GM12864 (cell line): ENCODE measurements at places on chromosomes 7 and 10.

GRCh38 chr10:14553448-14553847 is 221.2 kb downstream of the FAM107B start:
- DNase-seq: no peak

DNA sequence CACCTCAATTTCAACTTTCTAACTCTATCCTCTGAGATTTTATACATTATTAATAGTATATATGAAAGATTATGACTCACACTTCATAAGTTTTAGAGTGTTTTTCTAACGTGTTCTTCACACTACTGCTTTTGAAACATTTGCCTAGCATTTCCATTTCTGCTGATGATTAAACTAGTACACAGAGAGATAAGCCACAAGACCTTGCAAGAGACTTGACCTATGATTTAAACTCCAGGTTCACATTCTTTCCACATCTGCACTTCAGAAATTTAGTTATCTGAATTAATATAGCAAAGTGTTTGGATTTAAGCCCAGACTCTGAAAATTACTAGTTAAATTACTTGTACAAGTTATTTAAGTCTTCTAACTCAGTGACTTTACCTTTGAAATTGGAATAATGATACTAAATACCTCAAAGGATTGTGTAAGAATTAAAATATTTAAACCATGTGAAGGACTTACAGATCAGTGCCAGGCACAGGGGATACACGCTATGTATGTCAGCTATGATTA is 66.6 kb downstream of the PCLO start:
- DNase-seq: no peak

GRCh38 chr7:44287488-44288380 is 37.7 kb downstream of the CAMK2B start:
- DNase-seq: no peak

DNA sequence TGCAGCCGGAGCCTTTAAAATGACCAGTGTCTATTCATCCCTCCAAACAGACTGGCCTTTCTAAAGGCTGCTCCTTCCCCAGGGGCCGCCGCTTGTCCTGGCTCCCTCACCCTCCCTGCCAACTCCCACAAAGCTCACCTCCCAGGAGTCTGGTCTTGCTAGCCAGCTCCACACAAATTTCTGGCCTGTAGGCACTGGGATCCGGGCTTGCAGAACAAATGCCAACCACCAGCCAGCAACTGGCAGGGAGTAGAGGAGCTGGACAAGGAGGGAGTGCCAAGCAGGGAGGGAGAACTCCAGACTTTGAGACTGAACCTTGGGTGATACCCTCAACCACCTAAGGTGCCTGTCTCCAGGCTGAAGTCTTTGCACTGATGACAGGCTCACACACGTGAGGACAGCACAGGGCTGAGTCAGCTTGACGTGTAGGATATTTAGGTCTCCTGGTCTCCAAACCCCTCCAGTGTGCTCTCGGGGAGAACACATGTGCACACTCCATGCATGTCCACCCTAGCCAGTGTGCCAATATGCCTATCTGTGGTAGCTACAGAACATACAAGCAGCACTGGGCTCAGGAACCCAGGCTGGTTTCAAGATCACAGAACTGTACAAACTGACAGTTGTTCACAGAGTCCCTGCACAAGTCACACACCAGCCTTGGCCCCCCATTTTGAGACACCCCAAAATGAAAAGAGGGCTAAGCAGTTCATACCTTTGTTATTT is 6.0 kb downstream of the PAX2 start:
- DNase-seq: no peak

- DNase-seq: no peak
Measured at GRCh38 chr10:34523017-34523767, 291.9 kb downstream of the PARD3 start.

DNA sequence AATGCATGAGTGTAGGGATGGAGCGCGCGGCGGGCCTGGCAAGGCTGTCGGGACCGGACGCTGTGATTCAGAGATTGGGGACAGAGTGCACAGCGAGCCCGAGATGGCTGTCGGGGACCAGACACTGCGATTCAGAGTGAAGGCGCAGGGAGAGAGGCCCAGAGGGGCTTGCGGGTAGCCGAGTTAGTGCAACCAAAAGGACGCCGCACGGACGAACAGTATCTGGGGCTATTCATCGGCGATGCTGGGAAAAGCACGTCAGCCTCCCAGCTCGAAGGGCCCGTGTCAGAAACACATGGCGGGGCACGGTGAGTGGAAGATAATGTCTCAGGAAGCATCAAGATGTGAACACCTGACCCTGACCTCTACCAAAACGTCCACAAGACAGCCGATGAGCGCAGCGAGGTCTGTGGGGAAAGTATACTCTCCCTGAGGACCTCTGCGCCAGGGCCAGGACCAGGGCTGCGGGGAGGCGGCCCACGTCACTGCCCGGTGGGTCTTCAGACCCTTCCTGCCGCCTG is 215.8 kb downstream of the ZMYND11 start:
- DNase-seq: no peak

GRCh38 chr7:106452031-106452851 is 167.5 kb upstream of the NAMPT start:
- DNase-seq: no peak

GRCh38 chr10:131843881-131844284 is 56.9 kb upstream of the PPP2R2D start:
- DNase-seq: no peak

DNA sequence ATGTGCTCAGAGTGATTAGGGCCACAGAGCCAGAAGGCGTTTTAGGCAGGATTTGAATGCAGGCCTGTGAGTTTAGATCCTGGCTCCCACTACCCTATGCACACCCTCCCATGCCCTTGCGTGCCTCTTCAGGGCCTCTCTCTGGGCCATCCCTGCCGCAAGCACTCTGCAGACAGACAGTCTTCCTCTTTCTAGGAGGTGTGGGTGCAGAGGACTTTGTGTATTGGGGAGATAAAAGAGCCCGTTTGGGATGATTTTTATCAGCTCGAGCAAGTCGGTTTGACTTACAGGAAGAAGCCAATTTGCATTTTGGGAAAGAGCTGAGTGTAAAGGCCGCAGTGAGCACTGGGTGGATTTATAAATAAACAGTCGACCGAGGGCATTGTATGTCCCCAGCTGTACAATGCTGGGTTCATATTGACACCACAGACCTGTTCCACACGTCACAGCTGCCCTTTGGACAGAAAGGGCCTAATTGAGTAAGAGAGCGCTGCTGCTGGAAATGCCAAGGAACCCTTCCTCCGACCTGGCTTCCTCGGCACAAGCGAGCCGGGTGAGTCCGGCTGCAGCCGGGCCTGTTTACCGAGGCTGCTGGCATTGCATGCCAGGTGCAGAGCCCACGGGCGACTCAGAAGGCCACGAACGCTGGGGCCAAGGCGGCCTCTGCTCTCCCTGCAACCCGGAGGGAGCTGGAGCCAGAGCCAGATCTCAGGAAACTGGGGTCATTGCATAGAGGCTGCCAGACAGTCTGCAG is 25.1 kb downstream of the ZMIZ1 start:
- DNase-seq: peak; percentile 57

DNA sequence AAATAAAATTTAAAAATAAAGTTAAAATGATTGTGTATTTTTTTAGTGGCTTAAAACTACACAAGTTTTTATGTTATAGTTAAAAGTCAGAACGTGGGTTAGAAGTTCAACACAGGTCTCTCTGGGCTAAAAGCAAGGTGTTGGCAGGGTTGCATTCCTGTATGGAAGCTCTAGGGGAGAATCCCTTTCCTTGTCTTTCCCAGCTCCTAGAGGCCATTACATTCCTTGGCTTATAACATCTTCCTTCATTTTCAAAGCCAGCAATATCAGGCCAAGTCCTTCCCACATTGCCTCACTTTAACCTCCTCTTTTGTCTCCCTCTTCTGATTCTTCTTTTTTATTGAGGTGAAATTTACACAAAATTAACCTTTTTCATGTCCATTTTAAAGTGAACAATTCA is 52.4 kb upstream of the EEPD1 start:
- no peak for DNase-seq

DNA sequence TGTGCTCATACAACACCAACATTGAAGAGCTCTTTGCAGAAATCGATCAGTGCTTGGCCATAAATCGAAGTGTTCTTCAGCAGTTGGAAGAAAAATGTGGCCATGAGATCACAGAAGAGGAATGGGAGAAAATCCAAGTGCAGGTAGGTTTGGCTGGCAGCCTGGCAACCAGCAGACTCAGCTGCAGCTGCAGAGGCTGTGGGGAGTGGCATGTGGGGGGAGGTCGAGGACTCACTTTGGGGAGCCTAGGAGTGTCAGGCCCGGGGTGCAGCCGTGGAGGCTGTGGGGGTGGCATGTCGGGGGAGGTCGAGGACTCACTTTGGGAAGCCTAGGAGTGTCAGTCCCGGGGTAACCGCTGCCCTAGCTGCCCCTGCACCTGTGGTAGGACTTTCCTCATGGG is 35.1 kb downstream of the RNF32 start:
- DNase-seq: no peak

GRCh38 chr10:74047871-74048270 is 50.0 kb downstream of the VCL start:
- DNase-seq: no peak

DNA sequence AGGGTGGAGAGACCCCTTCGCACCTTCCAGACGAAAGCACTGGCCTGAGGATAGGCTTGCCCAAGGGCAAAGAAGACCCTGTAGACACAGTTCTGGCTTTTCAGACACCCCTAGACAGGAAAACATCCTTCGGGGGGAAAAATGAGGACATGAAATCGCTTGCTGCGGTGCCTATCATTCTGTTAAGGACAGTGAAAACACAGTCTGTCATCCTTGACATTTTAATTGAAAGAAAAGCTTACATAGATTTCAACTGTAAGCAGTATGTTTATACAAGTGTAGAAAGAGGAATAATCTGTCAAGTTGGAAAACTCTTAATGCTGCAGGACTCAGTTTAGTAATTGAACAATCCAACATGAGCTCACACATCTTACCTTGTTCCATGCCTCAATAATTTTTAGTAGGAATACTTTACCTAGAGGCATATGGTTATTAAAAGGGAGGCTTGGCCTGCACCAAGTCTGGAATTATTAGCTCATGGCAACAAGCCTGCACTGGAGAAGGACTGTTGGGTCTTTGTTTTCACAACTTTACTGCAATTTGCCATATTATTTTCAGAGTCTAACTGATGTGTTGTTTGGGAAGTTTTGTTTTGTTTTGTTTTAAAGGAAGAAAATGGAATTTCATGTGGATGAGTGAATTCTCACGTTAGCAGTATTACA is 243.5 kb downstream of the TRIL start:
- no peak for DNase-seq

- DNase-seq: no peak
Measured at GRCh38 chr7:50073093-50073492, 20.0 kb downstream of the ZPBP start.

GRCh38 chr7:2719007-2719406 is 31.0 kb downstream of the AMZ1 start:
- DNase-seq: no peak

- DNase-seq: no peak
Measured at GRCh38 chr7:157271991-157272324, 64.8 kb upstream of the DNAJB6 start.

DNA sequence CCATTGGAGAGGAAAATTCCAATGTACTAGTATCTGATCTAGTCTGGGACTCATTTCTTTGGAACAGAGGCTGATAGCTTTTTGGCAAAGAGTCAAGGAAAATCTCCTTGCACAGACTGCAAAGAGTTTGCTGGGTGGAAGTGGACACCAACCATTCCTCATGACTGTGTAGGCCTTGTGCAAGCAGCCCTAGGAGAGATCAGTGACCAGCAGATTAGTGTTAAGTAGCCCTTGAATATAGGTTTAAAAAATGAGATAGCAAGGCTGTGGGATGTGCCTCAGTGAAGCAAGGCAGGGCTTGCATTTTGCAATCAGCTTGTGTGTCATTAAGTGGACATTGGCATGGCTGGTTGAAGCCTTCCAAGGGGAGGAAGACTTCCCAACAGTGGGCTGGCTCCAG is 341.6 kb downstream of the PLXNA4 start:
- no peak for DNase-seq

- DNase-seq: no peak
Measured at GRCh38 chr7:93757426-93757825, 133.1 kb downstream of the TFPI2 start.

DNA sequence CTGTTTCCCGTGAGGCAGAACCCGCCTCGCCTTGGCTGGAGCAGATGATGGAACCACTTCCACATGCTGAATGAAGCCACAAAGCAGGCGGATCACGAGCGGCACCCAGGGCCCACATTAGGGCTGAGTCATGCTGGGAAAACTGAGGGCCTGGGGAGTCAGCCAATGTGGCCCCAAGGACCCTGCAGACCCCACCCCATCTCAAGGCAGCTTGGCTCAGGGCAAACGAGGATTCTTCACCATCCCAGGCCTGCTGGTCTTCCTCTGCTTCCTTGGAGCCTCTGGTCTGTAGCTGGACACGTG is 488.0 kb downstream of the DNAJB6 start:
- DNase-seq: no peak

DNA sequence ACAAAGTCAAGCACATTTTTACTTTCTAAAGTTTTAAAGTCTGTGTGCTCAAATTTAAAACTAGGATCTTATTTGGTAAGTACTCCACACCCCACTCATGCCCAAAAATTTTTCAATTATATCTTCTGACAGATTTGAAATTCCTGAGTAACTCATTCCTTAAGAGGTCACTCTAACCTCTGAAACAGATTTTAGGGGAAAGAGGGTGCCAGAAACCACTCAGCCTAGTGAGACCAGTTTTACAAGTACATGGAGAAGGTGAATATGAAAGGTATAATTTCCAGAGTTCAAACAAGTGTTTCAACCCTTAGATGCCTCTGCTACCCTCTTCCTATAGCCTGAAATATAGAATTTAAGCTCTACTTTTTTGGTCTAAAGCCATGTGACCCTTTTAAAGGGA is 79.2 kb downstream of the C7orf25 start:
- DNase-seq: no peak

DNA sequence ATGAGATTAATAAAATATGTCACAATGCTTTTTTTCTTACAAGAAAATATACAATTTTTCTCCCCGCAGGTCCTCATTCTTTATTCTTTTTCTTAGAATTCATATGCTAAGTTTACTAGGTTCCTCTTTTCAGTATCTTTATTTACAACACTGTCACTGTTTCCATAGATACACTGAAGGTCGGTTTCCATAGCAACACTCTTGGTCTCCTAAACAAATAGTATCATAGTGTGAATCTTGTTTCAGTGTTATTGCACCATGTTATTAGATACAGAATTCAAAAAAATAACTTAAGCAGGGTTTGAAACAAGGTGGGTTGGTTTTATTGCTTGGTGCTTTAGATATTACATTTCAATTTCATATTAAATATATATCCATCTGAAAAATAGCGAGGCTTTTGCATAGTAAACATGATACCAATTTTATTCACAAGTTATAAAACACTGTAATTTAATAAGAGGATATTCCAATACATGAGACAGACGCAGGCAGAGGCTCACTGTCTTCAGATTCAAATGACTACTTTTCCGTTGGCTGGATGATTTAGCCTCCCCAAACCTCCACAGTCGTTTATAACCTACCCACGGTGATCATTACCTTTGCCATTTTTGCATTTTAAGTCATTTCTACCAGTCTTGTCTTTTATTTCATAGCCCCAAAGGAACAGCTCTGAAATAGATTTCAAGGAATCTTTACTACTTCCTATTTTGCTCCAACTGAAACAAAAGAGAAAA is 88.9 kb upstream of the KLF6 start:
- DNase-seq: peak; percentile 94

- no peak for DNase-seq
Measured at GRCh38 chr10:111063471-111063870, 13.4 kb upstream of the ADRA2A start.

GRCh38 chr10:79025199-79025832 is 43.5 kb upstream of the ZMIZ1 start:
- DNase-seq: no peak

GRCh38 chr7:148700661-148701064 is 2.0 kb downstream of the CUL1 start:
- DNase-seq: no peak

GRCh38 chr10:75531571-75532031 is 100.2 kb downstream of the LRMDA start:
- DNase-seq: no peak
